Activated CD4-positive, alpha-beta T cell treated with anti-CD3 and anti-CD28 coated beads, Interleukin-2, amount 50 U/mL, for 24 hours (primary cell): ENCODE measurements at places on chromosomes 7 and 10.
A peak's percentile ranks its signal among the peaks of the same experiment; 100 is the strongest.

GRCh38 chr10:132232023-132232951, 45.5 kb downstream of the DPYSL4 start:
- no peak for DNase-seq

- no peak for DNase-seq
Measured at GRCh38 chr7:102252366-102252982, 34.2 kb upstream of the SH2B2 start.

- no peak for DNase-seq
Measured at GRCh38 chr7:69598487-69599285, 411 bp downstream of the AUTS2 start.

DNA sequence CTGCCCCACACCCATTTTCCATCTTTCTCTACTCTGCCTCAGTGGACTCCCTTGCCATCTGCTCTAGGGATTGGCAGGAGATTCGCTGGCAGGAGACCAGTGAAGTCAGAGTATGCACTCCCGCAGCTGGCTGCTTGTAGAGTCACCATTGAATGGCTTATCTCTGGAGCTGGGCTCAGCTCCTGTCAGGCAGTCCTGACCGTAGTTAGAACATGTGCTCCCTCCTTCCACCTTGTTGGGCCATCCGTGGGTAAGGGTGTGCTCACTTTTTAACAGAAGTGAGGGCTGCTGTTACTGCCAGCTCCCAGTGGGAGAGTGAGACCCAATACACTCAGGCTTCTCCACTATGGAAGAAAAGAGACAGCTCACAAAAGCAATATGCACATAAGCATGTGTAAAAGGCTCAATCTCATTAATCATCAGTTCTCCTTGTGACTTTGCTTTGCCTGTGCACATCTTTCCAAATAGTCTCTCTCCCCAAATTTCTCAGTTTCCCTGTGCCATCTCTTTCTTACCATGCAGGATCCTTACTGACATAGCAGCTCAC, 773.3 kb downstream of the GRID1 start:
- DNase-seq, result no peak

- DNase-seq, result no peak
Measured at GRCh38 chr7:135246191-135246825, 12.7 kb downstream of the STRA8 start.

DNA sequence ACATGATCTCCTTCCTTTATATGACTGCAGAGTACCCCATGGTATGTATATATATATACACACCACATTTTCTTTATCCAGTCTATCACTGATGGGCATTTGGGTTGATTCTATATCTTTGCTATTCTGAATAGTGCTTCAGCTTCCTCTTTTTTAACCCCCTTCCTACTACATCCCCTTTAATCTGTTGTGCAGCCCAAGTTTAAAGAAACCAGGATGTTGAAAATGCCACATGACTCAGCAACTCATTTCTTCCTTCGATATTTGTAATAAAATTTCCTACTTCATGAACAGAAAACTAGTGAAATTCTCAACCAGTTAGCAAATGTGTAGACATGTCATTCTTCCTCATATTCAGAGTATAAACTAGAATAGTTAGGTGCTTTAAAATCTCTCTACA, 1245.7 kb upstream of the SORCS1 start:
- no peak for DNase-seq

DNA sequence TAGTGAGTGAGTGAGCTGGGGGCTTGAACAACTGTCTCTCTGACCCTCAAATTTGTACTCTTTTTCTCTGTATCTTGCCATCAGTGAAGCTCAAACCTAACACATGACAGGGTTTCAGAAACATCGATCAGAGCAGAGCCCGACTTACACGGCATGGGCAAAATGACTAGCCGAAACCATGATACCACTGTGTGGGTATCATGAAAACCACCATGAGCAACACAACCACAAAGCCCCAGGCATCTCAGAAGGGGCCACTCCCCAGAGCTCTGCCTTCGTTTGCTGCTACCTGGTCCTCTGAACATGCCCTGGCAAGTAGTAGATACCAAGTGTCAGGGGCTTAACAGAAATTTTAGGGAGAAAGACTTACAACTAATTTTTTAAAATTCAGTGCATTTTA, 308.5 kb downstream of the WDR11 start:
- no peak for DNase-seq

DNA sequence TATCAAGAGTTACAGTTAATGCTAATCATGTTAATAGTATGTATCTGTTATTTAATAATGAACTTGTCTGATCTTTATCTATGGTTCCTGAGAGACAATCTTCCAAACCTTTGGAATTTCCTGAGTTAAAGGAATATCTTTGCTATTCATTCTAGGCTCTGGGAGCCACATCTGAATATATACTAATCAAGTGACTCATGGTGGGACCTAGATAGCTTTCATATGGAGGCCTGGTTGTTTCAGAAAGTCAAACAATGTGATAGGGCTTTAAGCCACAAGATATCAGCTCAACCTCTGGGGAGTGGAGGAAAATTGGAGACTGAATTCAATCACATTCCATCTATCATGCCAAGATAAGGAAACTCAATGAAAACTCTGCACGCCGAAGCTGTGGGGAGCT, 746.4 kb downstream of the TNS3 start:
- no peak for DNase-seq

DNA sequence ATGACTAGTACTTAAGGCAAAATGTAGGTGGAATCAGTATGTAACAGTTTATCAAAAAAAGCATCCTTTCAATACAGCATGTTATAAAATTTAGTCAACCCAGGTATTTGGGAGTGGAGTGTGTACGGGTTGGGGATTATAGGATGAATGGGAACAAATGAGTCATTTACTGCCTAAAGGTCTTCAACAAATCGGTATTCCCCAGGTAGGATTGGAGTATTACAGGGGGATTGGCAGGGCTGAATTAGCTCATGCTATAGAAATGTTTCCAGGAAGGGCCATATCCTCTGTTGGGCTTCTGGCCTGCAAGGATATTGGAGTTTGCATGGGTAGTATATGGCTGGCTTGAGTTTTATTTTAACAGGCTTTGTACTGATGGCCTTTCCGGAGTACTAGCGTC, 723.7 kb downstream of the SORCS1 start:
- no peak for DNase-seq

DNA sequence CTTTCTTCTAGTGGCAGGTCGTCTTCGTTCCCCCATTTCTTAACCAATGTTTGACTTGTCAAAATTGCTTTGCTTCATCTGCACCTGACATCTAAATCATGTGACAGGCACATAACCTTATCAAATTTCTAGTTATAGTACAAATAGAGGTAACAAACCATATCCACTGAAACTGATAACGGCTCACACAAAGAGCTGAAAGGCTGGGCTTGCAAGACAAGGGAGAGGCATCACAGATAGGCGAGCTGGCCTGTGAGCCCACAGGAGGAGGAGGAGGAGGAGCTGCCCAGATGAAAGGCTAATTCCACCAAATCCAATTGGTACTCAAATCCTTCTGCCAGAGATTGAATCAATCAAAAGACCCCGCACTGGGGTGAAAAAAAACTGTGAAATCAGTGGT, 80.2 kb upstream of the NEBL start:
- no peak for DNase-seq

GRCh38 chr10:44951576-44952226, 7.9 kb upstream of the RASSF4 start:
- DNase-seq, result no peak

- DNase-seq, result no peak
Measured at GRCh38 chr10:89047397-89047796, 56.8 kb downstream of the FAS start.

GRCh38 chr10:127921075-127921752, 14.3 kb downstream of the PTPRE start:
- no peak for DNase-seq

- peak; percentile 21 for DNase-seq
Measured at GRCh38 chr10:87860156-87860795, 3.1 kb downstream of the KLLN start.

- no peak for DNase-seq
Measured at GRCh38 chr7:39248041-39248691, 270.5 kb downstream of the POU6F2 start.

- no peak for DNase-seq
Measured at GRCh38 chr7:134696261-134696660, 49.6 kb downstream of the BPGM start.

GRCh38 chr7:100200693-100201092, 19.1 kb upstream of the PVRIG start:
- no peak for DNase-seq

GRCh38 chr7:12584930-12585329, 14.4 kb downstream of the SCIN start:
- DNase-seq, result no peak

GRCh38 chr10:74947781-74948401, 121.5 kb downstream of the KAT6B start:
- no peak for DNase-seq

GRCh38 chr7:322111-322671, 32.2 kb downstream of the FOXL3 start:
- DNase-seq, result peak; percentile 90

DNA sequence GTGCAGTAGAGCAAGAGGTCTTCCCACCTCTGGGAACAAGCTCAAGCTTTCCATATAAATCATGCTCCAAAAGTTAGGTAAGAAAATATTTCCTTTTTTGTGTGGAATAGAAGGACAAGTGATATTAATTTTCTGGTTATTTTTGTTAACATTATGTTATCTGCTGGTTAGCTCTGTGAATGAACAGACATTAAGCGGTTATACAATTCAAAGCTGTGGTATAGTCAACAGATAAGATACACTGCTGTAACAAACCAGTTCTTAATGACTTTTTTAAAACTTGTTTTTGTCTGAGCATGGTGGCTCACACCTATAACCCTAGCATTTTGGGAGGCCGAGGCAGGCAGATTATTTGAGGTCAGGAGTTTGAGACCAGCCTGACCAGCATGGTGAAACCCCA, 43.0 kb upstream of the PRKAR2B start:
- DNase-seq, result no peak

DNA sequence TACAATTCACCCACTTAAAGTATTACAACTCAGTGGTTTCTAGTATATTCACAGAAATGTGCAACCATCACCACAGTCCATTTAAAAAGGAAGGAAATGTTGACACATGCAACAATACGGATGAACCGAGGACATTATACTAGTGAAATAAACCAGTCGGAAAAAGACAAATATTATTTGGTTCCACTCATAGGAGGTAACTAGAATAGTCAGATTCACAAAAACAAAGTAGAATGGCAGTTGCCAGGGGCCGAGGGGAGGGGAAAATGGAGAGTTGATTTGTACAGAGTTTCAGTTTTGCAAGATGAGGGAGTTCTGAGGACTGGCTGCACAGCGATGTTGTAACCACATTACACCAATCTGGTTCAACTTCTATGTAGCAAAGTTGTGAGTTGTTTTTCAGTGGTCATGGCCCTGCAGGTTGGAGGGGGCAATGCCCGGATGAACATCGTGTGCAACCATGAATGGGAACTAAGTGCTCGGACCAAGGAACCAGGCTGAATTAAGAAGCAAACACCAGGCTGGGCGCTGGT, 17.6 kb upstream of the TNPO3 start:
- no peak for DNase-seq

GRCh38 chr10:115278294-115278693, 185.1 kb downstream of the ATRNL1 start:
- DNase-seq, result no peak
